ENCODE measurements at places on chromosomes 11 and 22.

DNA sequence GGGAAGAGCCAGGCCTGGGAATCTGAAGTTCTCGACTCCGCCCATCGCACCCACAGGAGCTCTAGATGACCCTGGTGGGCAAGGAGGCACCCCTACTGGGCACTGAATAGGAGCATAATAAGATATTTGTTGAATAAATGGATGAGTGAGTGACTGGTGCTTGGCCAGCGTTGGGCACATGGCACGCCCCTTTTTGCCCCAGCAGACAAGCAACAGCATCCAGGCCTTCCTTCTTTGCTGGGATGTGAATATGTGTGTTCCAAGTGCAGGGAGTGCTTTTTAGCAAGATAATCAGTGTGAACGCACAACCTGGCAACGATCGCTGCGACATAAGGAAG is 443 bp upstream of the CELF1 start:
- peak; percentile 85 for DNase-seq

GRCh38 chr22:29475550-29475949 is 4.5 kb upstream of the NEFH start:
- peak; percentile 73 for DNase-seq

GRCh38 chr11:120805960-120806555 is 217.8 kb upstream of the TBCEL start:
- no peak for DNase-seq

DNA sequence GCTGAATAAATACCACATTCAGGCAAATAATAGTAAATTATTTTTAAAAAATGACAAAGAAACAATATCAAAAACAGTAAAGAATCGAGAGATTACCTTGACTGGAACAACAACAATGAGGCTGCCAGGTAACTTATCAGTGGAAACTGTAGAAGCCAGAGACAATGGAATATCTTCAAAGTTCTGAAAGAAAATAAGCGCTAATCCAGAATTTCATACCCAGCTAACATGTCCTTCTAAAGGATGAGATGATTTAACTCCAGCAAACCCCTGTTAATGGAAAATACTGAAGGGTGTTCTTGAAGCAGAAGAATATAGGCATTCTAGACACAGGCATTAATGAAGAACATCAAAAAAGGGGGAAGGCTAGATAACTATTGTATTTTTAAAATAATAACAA is 20.7 kb upstream of the SCUBE2 start:
- DNase-seq: no peak

GRCh38 chr22:37519268-37520195 is at the start of gene CARD10:
Gene CARD10, minus strand, starts transcription at chr22:37519415. Its CDS starts 215 bp downstream, at chr22:37519200.
- DNase-seq: peak; percentile 58

DNA sequence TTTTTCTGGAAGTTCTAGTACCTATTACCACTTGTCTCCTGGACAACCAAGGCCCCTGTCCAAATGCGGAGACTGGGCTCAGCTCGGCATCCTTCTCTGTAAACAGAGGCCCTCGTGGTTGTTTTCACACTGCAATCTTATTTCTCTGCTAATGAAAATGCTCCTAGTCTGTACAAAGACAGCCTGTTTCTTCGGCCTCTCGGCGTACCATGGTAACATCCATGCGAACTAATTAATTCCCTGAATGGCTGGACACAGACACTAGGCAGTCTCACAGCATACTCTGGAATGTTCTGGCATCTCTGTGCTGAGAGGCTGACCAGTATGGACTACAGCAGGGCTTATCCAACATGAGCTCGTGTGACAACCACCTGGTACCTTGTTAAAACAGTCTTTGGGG is 5.7 kb downstream of the POLR3H start:
- DNase-seq: no peak

DNA sequence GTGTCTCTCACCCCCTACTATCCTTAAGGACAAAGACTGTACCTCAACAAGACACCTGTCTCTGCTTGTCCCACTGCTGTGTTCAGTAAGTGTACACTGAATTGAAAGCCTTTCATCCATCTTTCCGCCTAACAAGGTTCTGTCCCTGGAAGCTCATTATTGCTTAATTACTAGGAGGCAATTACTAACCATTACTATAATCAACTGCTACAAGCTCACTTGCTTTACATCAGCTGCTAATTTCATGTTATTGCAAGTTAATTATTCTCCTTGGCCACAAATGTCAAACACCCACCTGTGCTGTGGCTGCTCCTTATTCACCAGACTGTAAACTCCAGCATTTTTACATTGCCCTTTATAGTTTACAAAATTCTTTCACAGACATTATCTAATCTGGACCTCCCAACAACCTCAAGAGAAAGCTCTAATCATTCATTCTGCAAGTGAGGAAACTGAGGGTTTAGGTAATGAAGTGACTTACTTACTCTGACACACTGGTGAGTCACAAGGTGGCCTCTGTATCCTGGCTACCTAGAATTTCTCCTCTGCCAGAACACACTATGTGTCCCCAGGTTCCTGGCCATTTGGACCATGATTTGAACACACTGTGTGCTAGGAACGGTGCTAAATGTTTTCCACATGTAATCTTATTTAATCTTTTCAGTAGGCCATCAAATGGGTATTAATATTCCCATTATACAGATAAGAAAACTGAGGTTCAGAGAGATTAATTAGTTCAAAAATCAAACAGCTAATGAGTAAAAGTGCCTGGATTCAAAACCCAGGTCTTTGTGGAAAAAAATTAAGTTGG is 66.7 kb downstream of the RAB30 start:
- DNase-seq: no peak

DNA sequence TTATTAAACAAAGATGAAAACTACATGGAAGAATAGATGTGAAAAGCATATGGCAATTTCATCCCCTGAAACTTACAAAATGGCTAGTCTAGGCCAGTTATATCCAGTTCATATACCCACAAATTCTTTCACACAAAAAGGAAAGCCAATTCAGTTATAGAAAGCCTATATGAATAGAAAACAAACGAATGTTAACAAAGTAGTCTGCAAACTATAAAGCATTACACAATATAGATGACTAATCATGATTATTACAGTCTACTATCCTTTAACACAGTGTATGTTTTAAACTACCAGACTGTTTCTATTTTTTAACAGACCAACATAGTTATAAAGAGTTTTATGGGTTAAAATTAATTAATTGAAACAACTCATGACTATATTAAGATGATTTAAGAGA is 12.1 kb downstream of the DCUN1D5 start:
- no peak for DNase-seq

- no peak for DNase-seq
These were observed 126.3 kb upstream of the CARD18 start for GRCh38 chr11:105265845-105266244.

- no peak for DNase-seq
These were observed 70.6 kb upstream of the SEPTIN5 start for GRCh38 chr22:19643448-19644313.

GRCh38 chr11:68946416-68947090 is 34.2 kb downstream of the MRGPRD start:
- DNase-seq: no peak

DNA sequence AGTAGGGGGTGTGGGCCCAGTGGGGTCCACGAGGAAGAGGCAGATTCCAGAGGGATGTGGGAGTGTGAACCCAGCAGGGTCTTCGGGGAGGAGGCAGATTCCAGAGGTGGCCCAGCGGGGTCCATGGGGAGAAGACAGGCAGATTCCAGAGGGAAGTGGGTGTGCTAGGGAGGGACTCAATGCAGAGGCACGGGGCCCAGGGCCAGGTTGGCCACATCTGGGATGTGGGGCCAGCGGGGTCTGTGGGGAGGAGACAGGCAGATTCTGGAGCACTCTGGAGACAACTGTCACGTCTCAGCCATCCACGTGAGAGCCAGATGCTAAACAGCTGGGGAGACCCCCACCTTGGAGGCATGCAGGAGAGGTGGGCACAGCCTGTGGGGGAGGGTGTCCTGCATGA is 582.6 kb downstream of the TBC1D22A start:
- no peak for DNase-seq

DNA sequence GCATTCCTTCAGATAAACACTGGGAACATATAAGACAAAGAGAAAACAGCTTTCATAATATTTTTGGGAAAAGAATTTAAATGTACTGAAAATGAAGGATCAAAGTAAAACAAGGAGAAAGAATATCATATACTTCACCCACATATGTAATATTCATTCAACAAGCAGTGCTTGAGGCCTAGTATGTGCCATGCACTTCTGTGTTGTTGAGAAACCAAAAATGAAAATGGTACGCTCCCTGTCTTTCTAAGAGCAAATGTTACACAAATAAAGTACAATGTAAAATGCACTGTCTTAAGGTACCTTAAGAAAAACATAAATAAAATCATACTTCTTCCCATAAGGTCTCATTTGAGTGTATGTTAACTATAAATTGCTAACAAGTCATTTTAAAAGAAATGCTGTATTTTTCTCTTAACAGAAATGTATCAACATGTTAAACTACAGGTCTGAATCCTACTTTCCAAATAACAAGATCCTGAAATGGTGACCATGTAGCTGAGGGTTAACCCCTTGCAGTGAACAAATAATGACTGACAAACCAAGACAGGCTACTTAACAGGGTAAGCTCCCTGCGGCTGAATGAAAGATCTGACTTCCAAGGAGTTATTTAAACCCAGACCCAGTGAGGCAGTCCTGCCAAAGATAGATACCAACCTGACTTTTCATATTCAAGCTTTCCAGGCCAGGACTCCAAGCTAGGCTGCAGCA is 377.6 kb downstream of the DCDC1 start:
- DNase-seq: no peak

- no peak for DNase-seq
These were observed 5.4 kb downstream of the TNRC6B start for GRCh38 chr22:40183029-40183581.

GRCh38 chr22:42270176-42270509 is 310 bp downstream of the TCF20 start:
- peak; percentile 61 for DNase-seq

- DNase-seq: peak; percentile 34
These were observed 13.8 kb upstream of the PIM3 start for GRCh38 chr22:49946612-49947295.

GRCh38 chr11:6229911-6230310 is 4.5 kb downstream of the FHIP1B start:
- no peak for DNase-seq

DNA sequence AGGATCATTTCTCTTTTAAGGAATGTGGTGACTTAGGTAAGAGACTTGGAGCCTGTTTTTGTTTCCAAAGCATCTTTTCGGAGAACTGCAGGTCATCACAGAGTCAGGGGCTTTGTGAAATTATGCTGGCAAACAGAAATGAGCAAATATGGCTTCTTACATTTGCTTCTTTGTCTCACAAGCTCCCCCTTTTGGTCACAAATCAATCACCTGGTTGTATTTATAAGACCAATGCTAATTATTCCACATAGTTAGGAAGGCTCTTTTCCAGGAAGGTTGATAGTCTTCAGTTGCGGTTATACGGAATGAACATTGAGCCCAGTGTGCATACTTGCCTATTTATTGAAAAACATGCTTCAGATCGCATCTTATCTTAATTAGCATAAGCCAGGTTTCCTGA is 34.6 kb upstream of the CEP126 start:
- peak; percentile 82 for DNase-seq

DNA sequence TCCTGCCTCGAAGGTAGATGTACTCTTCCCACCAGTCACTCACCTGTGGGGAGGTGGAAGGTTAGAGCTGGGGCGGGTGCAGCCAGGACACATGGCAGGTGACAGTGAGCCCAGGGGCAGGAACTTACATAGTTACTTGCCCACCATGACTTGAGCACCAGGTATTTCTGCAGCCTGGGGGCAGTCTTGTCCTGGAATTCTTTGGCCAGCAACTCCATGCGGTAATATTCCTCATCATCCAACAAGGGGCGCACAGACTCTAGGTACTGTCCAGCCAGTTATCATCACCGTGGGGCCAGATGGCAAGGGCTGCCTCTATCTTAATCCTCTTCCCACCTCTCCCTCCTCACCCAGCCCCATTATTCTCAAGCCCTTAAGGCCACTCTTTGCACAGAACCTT is 2.2 kb downstream of the CPT1B start:
- DNase-seq: peak; percentile 66

- DNase-seq: peak; percentile 84
These were observed 504.6 kb upstream of the B3GAT1 start for GRCh38 chr11:134916421-134917213.

GRCh38 chr11:81772166-81772565 is 961.5 kb downstream of the FAM181B start:
- DNase-seq: no peak

DNA sequence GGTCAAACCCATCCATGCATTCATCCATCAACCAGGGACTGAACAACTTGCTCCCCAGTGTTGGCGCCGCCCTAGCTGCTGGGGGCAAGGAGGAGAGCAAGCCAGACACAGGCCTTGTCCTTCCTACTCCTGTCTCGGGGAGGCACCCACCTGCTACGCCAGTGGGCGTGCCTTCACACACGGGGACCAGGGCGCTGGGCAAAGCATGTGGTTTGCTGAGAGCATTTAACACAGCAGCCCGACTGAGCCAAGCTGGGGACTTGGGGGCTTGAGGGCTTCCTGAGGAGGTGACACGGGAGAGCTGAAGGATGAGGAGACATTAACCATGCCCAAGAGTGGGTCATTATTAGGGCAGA is 30.6 kb downstream of the CACNA1I start:
- no peak for DNase-seq

GRCh38 chr11:70604630-70605467 is 206.5 kb downstream of the CTTN start:
- no peak for DNase-seq

GRCh38 chr11:20631519-20632168 is 32.2 kb downstream of the SLC6A5 start:
- DNase-seq: no peak

DNA sequence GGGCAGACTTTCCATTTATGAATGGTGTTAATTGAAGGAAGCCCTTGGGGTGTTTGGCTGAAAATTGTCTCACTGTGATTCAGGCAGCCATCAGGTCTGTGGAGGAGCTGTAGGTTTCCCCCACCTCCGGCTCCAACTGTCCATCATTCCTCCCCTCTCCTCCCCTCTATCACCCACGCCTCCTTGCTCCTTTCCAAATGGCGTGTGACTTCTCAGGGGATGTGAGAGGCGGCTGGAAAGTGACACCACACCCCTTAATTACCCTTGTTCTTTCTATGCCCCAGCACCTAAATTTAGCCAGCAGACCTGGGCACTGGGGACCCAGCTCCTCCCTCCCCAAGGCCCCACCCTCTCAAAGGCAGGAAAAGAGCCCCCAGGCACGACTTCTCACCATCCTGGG is 38.1 kb upstream of the SYT7 start:
- no peak for DNase-seq

DNA sequence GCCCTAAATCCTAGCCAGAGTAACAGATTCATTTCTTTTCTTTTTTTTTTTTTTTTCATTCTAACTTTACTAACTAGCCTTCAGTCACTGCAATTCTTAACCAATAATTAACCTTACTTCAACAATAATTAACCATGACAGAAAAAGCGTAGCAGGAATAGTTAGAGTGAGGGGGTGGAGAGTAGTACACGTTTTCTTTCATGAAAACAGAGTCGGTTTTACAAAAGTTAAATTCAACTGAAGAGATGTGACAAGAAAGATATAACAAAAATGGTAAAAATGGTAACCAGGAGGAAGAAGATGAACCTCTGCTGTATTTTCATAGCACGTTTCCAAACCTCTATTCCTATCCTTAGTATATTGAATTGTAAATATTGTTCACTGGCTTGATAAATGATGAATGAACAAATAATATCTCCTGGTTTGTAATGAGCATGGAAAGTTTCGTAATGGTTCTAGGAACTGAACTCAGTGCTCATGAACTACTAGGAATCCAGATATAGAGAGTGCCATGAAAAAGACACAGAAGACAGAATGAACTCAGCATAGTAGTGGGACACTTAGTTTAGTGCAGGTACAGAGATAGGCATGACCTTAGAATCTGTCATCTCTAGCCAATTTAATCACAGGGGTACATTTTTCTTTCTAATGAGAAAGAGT is 116.5 kb upstream of the ANO5 start:
- no peak for DNase-seq

Measured in NCI-H526 (cell line).